ENCODE measurements at places on chromosomes 5 and 9.

DNA sequence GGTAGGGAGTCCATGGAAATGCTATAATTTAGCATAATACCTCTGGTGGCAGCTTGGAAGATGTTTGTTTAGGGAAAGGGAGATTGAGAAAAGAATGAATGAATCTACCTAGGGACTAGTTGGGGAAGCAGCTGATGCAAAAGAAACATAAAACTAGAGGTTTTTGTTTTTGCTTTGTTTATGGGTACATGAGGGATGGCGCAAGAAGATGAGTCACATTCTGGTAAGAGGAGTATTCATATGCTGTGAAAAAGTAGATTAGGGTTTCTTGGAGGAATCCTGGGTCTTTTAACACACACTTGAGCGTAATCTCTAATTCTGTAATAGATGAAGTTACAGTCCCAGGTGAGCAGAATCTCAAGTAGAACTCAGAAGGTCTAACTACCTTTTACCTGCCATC lies 17.1 kb downstream of the C9orf43 start:
- no peak for DNase-seq

- no peak for DNase-seq
Observed at GRCh38 chr5:82018462-82018861, 46.6 kb downstream of the ATG10 start.

- no peak for DNase-seq
Observed at GRCh38 chr5:16849181-16849580, 86.9 kb downstream of the MYO10 start.

DNA sequence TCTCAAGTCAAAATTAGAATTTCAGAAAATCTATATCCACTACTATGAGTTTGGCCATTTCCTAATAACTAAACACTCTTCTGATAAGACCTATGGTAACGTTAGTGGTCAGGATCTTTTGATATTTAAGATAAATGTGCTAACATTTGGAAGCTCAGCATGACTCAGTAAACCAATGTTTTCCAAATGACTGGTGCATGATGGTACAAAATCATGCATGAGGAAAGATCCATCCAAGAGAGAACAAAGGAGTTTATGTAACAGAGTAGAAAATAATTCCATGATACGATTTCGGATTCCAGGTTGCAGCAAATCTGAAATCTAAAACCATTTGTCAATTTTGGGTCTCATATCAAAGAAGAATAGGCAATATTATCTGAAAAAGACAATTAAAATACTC lies 279.2 kb downstream of the NSG2 start:
- no peak for DNase-seq

DNA sequence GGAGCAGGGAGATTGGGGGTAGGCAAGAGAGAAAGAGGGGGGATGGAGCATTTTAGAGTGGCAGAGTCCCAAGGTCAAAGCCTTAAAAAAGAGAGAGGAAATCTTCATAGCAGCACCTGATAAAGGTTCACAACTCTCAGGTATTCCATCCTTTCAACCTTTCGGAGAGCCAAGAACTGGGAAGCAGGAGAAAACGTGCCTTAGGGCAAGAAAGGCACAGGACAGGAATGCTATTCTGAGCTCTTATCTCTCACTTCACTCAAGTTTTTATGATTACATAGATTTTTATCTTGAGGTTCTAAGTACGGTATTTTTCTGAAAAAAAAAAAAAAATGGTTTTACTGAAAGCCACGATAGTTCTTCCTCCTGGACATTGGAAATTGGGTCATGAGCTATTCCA lies 34.5 kb upstream of the SMAD5 start:
- no peak for DNase-seq

- DNase-seq = no peak
Observed at GRCh38 chr9:18805386-18805785, 227.6 kb downstream of the SAXO1 start.

DNA sequence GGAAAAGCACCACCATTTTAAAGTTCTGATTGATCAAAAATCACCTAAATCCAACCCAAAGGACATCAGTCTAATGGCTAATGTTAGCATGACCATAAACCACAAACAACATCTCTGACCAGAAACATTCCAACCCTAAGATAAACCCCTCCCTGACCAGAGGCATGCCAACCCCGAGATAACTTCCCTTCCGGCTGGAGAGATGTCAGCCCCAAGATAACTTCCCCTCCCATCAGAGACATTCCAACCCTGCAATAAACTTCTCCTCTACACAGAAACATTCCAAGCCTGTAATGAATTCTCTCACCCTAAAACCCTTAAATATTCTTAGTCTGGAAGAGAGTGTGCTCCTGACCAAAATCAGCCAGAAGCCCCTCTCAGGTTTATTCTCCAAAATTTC lies 364.3 kb downstream of the KCNN2 start:
- no peak for DNase-seq

DNA sequence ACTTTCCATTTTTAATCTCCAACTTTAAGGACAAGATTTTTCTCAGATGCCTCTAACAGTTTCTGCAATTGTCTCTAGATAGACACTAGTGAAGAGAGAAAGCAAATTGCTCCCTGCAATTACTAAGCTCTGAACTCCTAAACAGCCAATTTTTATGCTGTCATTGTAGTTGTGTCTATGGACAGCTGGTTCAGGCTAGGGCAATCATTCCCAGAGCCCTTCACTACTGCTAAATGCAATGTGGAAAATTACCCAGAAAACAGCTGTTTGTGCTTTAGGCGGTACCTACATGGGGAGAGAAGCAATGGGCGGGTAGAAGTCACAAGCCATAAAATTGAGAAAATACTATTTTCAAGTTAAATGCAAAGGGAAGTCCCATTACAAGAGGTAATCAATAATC lies 211.6 kb downstream of the SPOCK1 start:
- no peak for DNase-seq

GRCh38 chr5:147483188-147483790 lies 26.6 kb downstream of the DPYSL3 start:
- DNase-seq = no peak

DNA sequence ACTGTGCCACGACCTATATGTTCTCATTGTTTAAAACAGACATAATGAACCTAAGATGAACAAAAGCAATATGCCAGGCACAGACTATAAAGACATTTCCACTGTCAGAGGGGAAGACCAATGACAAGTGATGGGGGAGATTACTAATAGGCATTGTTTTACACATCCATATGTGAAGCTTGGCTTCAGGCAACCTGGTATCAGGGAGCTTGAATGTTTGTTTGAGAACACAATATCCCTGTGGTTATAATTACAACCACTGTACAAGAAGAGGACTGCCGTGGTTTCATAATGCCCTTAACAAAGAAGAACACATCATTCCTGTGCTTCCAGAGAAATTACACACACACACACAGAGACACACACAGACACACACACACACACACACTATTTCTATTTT lies 385.7 kb downstream of the BNC2 start:
- DNase-seq = no peak

DNA sequence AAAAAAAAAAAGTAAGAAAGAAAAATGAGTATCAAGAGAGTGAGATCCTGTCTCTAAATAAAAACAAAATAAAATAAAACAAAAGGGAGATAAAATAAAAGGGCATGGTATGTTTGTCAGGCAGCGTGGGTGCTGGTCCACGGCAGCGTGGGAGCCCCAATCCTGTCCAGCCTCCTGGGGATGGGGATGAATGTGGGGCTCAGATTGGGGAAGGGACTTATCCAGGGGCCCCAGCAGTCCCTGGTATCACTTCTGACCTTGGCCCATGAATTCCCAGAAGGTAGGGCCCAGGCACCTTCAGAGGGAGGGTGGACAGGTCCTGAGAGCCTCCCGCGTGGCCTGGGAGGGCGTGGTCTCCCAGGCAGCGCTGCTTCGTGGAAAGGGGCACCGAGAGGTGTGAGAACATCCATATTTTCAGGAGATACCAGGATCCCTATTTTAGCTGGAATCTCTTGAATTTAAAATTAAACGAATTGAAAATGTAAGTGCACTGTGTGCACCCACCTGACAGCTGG lies 71.2 kb downstream of the ZNF354C start:
- DNase-seq = no peak

GRCh38 chr9:38227656-38228055 lies 158.6 kb upstream of the SHB start:
- DNase-seq = no peak

DNA sequence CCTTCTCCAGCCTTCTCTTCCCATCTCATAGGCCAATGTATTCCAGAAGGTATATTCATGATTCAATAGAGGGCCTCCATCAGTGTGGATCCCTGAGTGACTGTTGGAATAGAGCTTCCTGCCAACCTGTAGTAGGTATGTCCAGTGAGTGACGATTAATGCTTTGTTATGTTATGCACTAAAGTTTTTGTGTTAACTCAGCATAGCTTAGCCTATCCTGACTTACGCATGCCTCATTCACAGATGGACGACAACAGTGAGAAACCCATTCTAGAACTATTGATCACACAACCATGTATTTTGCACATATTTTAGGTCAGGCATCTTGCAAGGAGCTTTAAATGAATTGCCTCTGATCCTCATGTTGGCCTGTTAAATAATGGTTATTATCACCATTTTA lies 225.5 kb upstream of the TRIM32 start:
- DNase-seq = no peak

GRCh38 chr9:126147186-126147935 lies 179.3 kb upstream of the MVB12B start:
- no peak for DNase-seq

- DNase-seq = no peak
Observed at GRCh38 chr9:38249049-38249448, 143.5 kb upstream of the ALDH1B1 start.

DNA sequence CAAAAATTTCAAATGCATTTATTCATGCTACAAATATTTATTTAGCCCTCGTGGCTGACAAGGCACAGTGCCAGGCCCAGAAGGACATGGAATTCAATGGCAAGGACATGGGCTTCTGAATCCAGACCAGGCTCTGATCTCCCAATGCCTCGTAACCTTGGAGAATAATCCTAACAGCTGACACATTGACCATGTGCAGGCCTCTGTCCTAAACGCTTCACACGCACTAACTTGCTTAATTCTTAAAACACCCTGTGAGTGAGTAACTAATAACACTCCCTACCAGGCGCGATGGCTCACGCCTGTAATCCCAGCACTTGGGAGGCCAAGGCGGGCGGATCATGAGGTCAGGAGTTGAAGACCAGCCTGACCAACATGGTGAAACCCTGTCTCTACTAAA lies 33.2 kb downstream of the MYO10 start:
- no peak for DNase-seq

Measured in CD8-positive, alpha-beta memory T cell (primary cell).